ENCODE measurements at places on chromosomes 13 and 19.
A peak's percentile ranks its signal among the peaks of the same experiment; 100 is the strongest.

DNA sequence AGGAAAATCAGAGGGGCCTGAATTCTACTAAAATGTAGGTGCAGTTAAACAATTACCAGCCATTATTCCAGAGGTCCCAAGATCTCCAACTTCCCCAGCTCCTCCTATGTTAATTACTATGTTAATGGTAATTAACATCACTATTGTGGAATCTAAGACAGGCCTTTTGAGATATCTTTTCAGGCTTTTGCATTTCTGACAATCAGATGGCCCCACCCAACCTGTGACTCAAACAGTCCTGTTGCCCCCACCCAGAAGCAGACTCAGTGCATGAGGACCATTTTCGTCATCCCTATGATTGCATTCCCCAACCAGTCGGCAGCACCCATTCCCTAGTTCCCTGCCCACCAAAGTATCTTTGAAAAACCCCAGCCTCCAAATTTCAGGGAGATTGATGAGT, 8.5 kb upstream of the ZNF30 start:
- DNase-seq: no peak

- DNase-seq: no peak
Measured at GRCh38 chr19:50002386-50002960, 22.7 kb downstream of the VRK3 start.

DNA sequence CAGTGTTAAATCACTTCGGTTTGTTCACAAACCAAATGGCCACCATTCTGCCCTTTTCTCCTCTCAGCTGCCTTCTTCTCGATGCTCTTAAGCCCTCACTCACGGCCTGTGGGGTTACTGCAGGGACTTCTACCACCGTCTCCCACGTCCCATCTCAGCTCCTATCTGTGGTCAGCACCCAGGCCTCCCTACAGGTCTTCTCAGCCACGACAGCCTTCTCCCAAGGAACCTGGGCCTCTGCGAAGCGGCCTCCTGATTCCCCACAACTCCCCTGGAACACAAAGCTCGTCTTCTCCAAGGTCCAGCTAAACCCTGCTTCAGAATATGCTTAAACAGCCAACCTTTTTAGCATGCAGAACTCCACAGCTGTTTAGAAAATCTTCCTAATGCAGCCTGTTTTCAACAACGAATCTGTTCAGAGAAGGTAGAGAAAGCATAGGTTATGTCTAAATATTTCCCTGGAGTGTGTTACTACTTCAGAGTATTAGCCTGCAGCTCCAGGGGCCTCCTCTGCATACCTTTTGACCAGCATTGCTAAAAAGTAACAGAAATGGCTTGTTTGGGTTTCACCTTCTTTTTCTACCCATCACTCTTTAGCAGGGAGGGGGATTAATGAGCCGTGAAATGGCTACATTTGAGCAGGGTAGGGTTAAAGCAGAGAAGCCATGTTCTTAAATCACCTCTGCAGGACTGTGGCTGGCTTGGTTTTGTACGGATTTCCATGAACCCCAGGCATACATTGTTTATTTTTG, 104.0 kb downstream of the COL4A2 start:
- DNase-seq: no peak

- no peak for DNase-seq
Measured at GRCh38 chr19:16520986-16521624, 21.1 kb downstream of the CHERP start.

GRCh38 chr13:84137292-84137691, 255.0 kb upstream of the SLITRK1 start:
- DNase-seq: peak; percentile 29

DNA sequence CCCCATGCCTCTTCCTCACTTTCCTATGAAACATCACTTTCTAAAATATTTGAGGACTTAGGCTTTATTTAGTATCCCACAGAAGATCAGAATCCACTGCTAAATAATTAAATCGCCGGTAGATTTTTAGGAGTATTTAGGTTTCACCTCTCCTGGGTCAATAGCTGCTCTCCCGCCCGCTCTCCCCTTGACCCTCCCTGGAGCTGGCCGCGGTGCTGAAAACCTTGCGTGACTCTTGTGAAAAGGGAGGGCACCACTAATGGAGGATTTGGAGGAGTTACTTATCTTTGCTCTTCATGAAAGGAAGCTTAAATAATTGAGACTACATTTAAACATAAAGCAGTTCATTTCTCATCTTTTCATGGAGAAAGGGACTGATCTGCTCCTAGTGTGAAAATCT, 14.1 kb downstream of the POU4F1 start:
- DNase-seq: peak; percentile 15

DNA sequence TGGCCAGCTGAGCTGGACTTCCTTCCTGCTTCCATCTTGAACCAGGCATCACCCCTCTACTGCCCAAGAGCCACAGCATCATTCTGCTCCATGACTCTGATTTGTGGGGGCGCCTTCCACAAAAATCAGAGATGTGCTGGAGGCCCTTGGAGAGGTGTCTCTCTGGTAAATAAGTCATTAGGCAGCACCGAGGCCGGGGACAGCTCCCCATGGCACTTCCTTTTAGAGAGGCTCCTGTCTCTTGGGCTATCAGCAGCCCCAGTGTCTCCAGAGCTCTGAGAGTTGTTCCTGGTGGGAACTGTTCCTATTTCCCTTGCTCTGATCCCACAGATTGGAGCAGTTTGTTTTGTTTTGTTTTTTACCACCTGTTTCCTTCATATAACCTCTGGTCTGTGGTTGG, 19.9 kb downstream of the NWD1 start:
- DNase-seq: no peak

- no peak for DNase-seq
Measured at GRCh38 chr13:99067159-99067985, 89.5 kb upstream of the DOCK9 start.

DNA sequence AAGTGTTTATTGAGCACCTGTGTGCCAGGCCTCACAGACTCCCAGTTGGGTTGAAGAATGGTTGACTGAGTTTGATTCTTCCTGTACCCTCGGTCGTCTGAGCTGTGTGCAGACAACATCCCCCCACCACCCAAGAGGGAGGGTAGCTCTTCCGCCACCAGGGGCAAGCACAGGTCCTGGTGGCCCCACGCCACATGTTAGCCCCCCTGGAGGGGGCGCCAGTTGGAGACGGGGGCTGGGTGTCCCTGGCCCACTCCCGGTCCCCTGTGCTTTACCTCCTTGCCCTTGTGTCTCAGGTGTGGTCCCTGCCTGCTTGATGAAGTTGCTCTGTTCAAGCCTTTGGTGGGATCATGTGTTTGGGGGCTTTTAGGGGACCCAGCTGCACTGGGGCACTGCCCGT, 27.2 kb downstream of the COLGALT1 start:
- no peak for DNase-seq

- no peak for DNase-seq
Measured at GRCh38 chr13:22027566-22027965, 356.7 kb downstream of the FGF9 start.

DNA sequence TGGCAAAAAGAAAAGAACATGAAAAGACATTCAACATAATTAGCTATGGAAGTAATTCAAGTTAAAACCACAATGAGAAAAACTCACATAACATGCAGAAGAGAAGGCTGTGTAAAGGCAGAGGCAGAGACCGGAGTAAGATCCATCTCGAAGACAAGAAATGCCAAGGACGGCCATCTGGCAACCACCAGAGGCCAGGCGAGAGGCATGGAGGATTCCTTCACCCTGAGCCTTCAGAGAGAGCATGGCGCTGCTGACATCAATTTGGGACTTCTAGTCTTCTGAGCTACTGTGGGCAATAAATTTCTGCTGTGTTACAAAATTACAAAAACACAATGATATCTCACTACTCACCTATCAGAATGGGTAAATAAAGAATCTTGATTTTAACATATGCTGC, 381.0 kb downstream of the TSHZ3 start:
- DNase-seq: no peak

- no peak for DNase-seq
Measured at GRCh38 chr13:80906860-80907259, 565.9 kb upstream of the SPRY2 start.

DNA sequence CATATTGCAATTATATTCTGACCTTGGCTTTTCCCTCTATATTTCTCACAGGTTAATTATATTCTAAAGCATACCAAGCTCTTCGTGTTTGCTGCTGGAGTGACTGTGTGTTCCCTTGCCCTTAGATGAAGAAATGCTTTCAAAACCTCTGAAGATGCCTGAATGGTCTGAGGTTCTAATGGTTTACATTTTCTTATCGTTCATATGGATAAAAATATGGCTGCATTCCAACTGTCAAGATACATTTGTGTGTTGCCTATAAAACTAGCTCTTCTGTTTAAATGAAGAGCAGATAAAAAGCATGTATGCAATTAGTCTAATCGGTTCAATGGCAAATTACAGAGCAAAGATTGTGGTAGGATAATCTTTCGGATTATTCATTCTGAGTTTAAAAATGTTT, 68.4 kb upstream of the ANKRD10 start:
- DNase-seq: no peak

DNA sequence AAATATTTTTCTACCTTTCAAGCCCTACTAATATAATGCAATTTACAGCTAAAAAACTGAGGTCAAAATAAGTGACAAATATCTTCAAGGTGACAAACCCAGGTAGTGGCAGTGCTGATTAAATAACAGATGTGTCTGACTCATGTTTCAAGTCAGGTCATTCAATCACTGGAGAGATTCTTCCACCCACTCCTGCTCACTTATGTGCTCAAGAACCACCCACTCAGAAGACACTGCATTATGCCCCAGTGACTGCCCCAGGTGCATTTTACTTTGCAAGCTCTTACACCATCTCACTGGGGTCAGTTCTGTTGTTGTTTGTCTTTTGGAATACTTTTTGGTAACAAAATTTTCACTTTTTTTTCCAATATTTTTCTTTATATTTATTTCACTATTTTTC, 2.2 kb downstream of the ZNF100 start:
- DNase-seq: no peak

DNA sequence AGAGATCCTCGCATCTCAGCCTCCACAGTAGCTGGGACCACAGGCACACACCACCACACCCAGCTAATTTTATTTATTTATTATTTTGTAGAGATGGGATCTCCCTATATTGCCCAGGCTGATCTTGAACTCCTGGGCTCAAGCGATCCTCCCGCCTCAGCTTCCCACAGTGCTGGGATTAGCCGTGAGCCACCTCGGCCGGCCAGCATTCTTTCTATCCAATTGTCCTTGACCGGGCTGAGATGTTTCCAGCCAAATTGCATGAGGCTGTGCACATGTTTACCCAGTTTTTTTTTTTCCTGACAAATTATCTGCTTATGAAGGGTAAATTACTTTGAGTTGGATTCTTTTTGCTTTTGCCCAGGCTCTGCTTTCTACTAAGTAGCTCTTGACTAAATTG, 28.2 kb downstream of the UNC13A start:
- no peak for DNase-seq

GRCh38 chr13:98632961-98633360, 56.1 kb upstream of the STK24 start:
- DNase-seq: no peak

DNA sequence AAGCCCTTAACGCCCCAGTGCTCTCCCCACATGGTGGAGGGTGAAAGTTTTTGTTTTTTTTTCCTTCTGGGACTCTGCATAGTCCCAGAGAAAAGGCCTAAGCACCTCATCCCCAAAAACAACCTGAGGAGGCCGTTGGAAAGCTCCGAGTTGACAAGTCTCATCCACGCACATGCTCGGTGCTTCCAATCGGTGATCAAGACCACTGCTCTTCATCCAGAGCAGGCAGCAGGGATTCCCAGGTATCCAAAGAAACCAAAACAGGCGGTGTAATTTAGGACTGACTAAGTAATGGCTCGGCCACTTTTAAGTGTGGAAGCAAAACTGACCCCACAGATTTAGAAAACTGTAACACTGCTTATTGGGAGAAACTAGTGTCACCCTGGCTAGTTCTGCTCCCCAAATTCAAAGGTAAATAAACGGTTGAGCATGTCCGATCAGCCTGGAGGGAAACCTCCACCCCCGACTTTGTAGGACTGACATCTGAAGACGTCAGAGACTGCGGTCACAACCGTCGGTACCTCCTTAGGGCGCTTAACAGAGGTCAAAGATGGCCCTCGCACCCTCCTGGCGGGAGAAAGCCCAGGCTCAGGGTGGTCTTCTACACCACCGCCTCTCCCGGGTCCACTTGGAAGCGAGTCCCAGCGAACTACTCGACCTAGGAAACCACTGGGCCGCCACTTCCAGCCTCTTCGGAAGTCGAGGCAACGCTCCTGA, 997 bp upstream of the ZNF446 start:
- DNase-seq: no peak

- DNase-seq: no peak
Measured at GRCh38 chr13:36288794-36289391, 8.7 kb downstream of the CCDC169 start.

DNA sequence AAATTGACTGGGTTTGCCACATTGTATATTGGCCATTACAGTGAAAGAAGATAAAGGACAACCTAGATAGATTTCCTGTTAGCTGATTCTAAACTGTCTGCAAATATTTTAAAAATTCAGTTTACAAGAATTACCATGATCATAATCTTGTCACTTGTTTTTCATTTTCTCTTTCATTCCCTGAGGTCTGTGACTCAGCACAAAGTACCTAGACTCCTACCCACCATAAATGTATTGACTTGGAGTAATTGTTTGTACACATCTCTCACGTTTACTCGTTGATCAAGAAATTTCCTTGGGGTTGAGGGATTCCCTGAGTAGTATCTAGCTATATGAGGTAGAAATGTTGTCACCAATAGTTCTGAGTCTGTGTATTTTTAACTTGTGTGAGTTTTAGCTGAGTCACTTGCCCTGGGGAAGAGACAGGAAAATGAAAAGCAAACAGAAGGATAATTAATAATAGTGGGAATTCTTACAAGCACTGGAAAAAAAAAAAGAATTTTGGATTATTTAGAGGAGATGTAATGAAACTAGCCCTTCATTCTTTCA, 299.2 kb upstream of the DACH1 start:
- DNase-seq: no peak

DNA sequence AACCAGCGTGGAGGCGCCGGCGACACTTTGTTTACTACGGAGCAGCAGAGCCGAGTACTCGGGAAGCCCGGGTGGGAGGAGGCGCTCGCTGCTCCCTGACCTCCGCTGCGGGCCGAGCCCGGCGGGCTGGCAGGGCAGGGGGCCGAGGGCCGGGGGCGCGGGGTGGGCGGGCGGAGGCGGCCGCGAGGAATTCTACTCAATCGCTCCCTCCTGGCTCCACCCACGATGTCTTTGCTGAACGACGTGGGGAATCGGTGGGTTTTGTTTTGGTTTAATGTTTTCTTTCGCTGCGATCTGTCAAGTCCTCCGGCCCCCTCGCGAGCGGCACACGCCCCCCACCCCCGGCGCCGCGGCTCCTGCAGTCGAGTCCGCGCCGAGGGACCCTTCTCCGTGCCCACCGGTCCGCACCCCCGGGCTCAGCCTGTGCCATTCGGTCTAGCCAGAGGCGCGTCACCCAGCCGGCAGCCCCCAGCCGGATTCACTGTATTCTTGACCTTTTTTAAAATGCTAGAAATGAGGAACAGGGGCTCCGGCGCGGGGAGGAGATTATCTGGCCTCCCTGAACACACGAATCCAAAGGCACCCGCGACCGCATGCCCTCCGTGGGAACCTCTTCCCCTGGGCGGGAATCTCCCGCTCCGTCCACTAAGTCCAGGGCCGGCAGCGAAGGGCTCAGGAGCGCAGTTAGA, 636 bp upstream of the FOXO1 start:
- peak; percentile 80 for DNase-seq

DNA sequence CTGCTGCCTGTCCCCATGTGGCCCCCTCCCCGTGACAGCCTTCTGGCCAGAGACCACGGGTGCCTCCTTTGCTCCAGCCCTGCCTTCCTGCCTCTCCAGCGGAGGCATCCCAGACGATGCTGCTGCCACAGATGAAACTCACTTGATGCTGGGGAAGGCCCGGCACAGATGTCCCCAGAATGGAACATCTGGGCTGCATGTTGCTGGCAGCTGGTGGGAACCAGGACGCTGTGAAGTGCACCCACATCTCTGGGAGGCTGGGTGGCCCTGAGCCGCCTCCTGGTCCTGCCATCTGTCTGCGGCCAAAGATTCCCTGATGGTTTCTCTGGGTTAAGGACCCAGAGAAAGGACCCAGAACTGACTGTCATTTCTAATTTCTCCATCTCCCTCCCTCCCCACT, 51.9 kb upstream of the PTPRS start:
- DNase-seq: no peak

All from B cell (primary cell).